Right atrium auricular region (tissue), 2 donors: ENCODE measurements at places on chromosomes 5 and 9. TPM values are rescaled to one million over a fixed set of nuclear protein-coding genes. Genes with fewer than 3 reads are reported as not detected.

Gene MCC
- total RNA-seq, result 31.7 TPM

Gene TMEM215
- total RNA-seq, result not detected

Gene SLC6A3
- total RNA-seq, result not detected

DNA sequence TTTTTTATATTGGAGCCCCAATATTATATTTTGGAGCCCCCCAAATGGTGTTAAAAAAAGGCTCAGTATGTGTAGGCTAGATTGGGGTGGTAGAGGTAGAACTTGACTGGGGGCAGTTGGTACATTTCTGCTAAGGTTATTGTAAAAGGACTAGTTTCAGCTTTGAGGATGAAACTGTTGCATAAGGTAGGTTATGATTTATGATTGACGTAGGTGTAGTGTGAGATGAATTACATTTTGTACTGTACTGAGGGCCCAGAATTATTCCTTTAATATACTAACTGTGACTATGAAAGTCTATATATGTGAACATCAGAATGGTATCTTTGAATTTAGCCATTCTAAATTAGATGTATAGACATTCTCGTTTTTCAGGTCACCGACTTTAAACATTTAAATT lies 3.6 kb downstream of the RIC1 start:
- no peaks in the 10 kb centered on the region for H3K4me1 ChIP-seq
- H3K27me3 ChIP-seq, result no peaks in the 10 kb centered on the region
- no peak overlapping the region for H3K4me3 ChIP-seq
- no peak for DNase-seq
- H3K27ac ChIP-seq, result no peak overlapping the region
- H3K36me3 ChIP-seq, result no peaks in the 10 kb centered on the region

DNA sequence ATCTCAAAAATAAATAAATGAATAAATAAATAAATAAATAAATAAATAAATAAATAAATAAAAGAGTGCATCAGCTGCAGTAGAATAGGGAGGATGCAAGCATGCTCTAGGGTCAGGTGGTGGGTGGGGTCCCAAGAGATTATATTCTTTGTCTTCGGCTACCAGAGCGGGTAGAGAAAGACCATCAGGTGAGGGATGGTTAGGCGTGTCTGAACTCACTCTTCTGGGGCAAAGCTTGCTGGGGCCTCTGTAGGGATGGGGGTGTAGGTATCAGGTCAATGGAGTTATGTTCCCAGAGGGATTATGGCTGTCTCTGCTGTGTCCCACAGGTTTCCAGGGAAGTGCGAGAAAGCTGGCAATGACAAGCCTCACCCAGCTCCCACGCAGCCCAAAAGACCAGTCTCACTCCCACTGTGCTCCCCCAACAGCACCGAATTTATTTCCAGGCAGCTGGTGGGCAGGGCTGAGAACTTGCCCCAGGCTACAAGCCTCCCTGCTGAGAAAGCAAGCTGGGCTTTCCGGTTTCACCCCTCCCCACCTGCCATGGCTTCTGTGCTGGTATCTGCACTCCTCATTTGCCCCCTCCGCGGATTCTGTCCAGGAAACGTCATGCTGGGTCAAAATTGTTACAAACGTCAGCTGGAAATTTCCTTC lies 180.8 kb downstream of the LURAP1L start:
- no peaks in the 10 kb centered on the region for H3K36me3 ChIP-seq
- no peak for DNase-seq
- H3K27me3 ChIP-seq, result no peaks in the 10 kb centered on the region
- H3K4me1 ChIP-seq, result no peaks in the 10 kb centered on the region

DNA sequence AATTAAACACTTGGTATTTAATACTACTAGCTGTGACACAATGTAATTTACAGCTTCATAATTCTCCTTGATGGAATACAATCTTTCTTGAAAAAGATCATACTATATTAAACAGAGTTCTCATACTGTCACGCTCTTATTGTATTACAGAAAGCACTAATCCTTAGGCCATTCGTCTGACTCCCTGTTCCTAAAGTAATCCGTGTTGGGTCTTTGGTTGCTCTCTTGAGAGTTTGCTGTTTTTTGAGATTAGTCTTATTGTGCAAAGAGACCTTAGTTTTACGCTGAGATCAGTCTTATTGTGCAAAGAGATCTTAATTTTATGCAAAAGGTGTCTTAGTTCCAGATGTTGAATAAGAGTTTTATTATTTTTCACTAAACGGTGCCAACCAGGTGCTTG lies 190.6 kb downstream of the ISL1 start:
- no peak for DNase-seq
- H3K36me3 ChIP-seq, result no peaks in the 10 kb centered on the region
- no peak overlapping the region for H3K27ac ChIP-seq
- H3K4me1 ChIP-seq, result no peaks in the 10 kb centered on the region
- no peak overlapping the region for H3K4me3 ChIP-seq

DNA sequence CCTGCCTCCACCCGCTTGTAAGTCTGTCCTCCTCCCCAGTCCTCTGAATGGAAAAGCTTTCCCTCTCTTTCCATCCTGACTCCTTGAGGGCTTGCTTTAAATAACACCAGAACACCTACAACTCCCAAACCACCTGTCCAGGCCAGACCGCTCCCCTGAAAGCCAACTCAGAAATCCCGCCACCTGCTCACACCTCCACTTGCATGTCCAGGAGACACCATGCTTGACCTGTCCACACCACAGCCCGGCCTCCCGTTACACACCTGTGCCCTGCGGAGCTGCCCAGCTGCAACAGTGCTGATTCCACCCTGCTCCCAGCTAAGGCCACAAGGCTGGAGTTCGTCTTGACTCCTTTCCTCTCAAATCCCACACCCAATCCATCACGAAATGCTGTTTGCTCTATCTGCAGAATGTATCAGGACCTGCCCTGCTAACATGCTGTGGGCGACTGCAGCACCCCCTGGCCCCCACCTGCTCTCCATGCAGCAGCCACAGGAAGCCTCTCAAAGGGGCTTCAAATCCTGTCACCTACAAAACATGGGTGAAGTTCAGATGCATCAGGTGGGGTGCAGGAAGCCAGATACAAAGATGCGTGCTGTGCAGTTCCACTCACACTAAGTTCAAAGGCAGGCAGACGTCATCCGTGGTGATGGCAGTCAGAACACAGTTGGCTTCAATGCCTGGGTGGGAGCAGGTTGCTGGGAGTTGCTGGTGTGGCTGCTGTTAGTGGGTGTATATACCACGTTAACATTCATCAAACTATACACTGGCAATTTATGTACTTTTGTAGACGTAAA lies 166.0 kb downstream of the ROR2 start:
- H3K27me3 ChIP-seq, result no peaks in the 10 kb centered on the region
- H3K36me3 ChIP-seq, result no peaks in the 10 kb centered on the region
- H3K4me3 ChIP-seq, result no peak overlapping the region
- no peak overlapping the region for H3K27ac ChIP-seq
- DNase-seq, result no peak

- H3K36me3 ChIP-seq, result peaks cover 8% of the 10 kb centered on the region
- no peak overlapping the region for H3K27ac ChIP-seq
- no peak for DNase-seq
- no peaks in the 10 kb centered on the region for H3K27me3 ChIP-seq
- H3K4me3 ChIP-seq, result no peak overlapping the region
Measured at GRCh38 chr9:20872340-20872977, 159.0 kb downstream of the HACD4 start.

- H3K27ac ChIP-seq, result no peak overlapping the region
- DNase-seq, result no peak
- no peak overlapping the region for H3K4me3 ChIP-seq
- H3K27me3 ChIP-seq, result no peaks in the 10 kb centered on the region
- H3K36me3 ChIP-seq, result no peaks in the 10 kb centered on the region
Measured at GRCh38 chr5:15612915-15613635, 113.1 kb downstream of the FBXL7 start.

GRCh38 chr9:7542693-7543092 lies 256.9 kb downstream of the DMAC1 start:
- H3K4me1 ChIP-seq, result no peaks in the 10 kb centered on the region
- no peaks in the 10 kb centered on the region for H3K27me3 ChIP-seq
- DNase-seq, result no peak
- H3K27ac ChIP-seq, result no peak overlapping the region

DNA sequence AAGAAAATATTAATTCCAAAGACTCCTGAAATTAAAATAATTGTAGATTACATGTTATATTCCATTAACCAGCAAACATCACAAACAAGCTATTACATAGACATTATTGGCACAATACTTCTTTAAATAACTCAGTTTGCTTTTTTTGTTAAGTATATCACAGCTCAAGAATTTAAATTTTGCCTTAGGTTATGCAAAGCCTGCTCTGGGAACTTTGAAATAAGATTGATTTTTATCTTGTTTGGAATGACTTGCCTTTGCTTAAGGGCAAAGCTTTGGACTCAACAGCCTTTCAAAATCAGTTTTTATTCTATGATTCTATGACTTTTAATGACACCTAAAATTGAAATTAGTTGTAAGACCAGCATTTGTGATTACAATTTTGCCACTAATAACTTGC lies 78.2 kb downstream of the ALDH7A1 start:
- no peaks in the 10 kb centered on the region for H3K36me3 ChIP-seq
- DNase-seq, result no peak
- no peaks in the 10 kb centered on the region for H3K27me3 ChIP-seq
